ENCODE measurements at places on chromosomes 3 and 15.

GRCh38 chr3:117526470-117527079, 817.0 kb downstream of the TUSC7 start:
- H3K4me3 ChIP-seq, result no peak overlapping the region
- DNase-seq, result no peak
- H3K4me1 ChIP-seq, result no peaks in the 10 kb centered on the region
- no peaks in the 10 kb centered on the region for H3K36me3 ChIP-seq
- H3K27me3 ChIP-seq, result no peaks in the 10 kb centered on the region

GRCh38 chr3:13021141-13022114, 51.8 kb downstream of the IQSEC1 start:
- no peak for DNase-seq
- no peaks in the 10 kb centered on the region for H3K36me3 ChIP-seq
- H3K4me1 ChIP-seq, result peaks cover 20% of the 10 kb centered on the region
- H3K27ac ChIP-seq, result peak overlapping the region; percentile 88

DNA sequence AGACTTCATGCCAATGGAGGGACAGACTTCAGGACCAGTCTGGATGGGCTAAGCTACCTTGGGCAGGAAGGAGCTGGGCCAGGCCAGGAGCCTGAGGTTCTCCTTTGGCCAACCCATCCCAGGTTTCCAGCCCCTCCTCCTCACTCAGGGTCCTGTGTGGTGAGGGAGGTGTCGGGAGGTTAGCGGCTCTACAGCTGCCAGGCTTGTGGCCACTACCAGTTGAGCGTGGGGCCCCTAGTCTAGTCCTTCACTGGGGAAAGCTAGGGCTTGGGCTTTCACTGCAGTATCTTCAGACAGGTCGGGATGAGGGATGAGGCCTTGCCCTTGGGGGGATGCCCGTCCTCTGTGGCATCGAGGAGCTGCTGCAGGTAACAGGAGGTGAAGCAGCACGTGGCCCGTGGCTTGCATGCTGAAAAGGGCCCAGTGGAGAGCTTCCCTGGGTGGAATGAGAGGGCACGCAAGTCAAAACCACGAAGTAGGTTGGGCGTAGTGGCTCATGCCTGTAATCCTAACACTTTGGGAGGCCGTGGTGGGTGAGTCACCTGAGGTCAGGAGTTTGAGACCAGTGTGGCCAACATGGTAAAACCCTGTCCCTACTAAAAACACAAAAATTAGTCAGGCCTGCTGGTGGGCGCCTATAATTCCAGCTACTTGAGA, 8.5 kb upstream of the FANCD2 start:
- H3K4me3 ChIP-seq, result no peak overlapping the region
- H3K36me3 ChIP-seq, result peaks cover 37% of the 10 kb centered on the region
- DNase-seq, result no peak
- peaks cover 5% of the 10 kb centered on the region for H3K4me1 ChIP-seq

GRCh38 chr15:29911705-29912104, 89.4 kb upstream of the TJP1 start:
- no peak for DNase-seq
- no peak overlapping the region for H3K27ac ChIP-seq
- H3K4me1 ChIP-seq, result no peaks in the 10 kb centered on the region
- no peaks in the 10 kb centered on the region for H3K27me3 ChIP-seq
- no peak overlapping the region for H3K4me3 ChIP-seq

GRCh38 chr3:143315766-143316165, 196.2 kb downstream of the CHST2 start:
- no peaks in the 10 kb centered on the region for H3K27me3 ChIP-seq
- H3K36me3 ChIP-seq, result no peaks in the 10 kb centered on the region
- no peaks in the 10 kb centered on the region for H3K4me1 ChIP-seq
- no peak overlapping the region for H3K27ac ChIP-seq

DNA sequence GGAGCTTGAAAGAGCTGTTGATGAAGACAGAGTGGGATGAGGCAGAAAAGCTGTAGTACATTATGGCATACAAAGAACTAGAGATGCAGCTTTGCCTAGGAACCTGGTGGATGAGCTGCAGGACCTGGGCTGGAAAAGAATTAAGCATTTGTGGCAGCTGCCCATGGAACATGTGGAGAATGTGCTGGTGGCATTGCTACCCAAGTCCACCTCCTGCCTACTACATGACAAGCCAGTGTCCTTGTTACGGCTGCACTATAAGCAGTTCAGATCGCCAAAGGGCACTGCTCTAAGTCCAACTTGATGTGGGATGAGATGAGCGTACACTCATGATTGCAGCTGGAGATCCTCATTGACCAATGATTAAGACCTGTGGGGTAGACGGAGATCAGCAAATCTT, 81.1 kb upstream of the ADPGK start:
- no peak overlapping the region for H3K4me3 ChIP-seq
- H3K27me3 ChIP-seq, result no peaks in the 10 kb centered on the region
- no peak for DNase-seq
- no peak overlapping the region for H3K27ac ChIP-seq
- no peaks in the 10 kb centered on the region for H3K4me1 ChIP-seq

DNA sequence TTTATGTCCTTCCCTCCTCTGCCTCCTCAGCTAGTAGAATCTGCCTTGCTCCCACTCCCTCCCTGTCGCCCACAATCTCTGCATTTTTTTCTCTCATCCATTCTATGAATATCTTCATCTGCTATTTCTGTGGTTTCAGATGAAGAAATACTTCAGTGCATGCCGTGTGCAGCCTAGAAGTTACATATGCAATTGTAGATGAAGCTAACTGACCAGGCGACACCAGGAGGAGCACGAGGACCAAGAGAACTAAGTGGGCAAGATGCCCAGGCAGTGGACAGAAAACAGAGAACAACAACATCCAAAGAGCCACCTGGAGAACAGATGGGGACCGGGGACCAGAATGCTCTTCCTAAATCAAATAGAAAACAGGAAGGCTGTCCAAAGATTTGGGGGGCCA, 121.4 kb upstream of the ATP11B start:
- no peaks in the 10 kb centered on the region for H3K27me3 ChIP-seq
- no peaks in the 10 kb centered on the region for H3K4me1 ChIP-seq
- no peak for DNase-seq
- no peak overlapping the region for H3K4me3 ChIP-seq
- H3K27ac ChIP-seq, result no peak overlapping the region

GRCh38 chr3:72448375-72448823, 399.8 kb downstream of the SHQ1 start:
- H3K36me3 ChIP-seq, result no peaks in the 10 kb centered on the region
- no peak for DNase-seq
- no peak overlapping the region for H3K4me3 ChIP-seq

DNA sequence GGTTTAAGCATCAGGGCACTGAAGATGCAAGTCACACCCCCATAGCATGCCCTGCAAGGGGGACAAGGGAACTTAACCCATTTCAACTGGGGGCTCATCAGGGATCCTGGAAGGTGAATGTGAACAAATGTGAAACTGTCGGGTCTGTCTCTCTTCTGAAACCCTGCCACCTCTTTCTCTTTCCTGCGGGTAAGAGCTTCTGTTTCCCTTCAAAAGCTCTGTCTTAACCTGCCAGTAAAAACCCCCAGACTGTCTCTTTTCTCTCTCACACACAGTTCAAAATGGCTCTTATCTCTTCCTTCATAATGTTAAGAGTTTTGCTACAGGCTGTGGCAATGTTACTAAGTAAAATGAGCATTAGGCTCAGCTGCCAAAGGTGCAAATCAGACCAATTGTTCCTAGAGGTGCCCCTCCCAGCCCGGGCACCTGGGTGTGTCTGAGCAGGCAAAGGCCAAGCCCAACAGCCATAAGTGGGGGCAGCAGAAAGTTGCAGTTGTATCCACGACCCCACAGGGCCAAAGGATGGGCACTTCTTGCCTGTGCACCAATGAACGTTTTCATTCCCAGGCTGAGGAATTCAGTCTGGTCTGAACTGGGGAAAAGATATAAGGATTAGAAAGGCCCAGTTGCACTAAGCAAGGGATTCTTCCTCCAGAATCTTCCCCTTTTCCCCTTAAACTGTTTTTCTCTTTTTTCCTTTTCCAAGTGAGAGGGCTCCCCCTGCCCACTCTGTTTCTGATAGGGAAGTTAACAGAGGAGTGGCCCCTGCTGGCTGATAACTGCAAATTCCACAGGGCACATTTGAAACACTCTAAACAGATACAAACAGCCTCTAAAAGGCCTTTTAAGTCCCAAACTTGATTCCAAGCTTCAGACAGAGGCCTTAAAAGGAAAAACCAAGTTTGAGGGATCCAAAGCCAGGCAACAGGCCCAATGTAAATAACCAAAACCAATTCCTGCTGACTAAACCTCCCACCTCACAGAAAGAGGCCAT, 113.8 kb upstream of the EPHA6 start:
- H3K4me1 ChIP-seq, result no peaks in the 10 kb centered on the region
- H3K27ac ChIP-seq, result no peak overlapping the region
- no peak overlapping the region for H3K4me3 ChIP-seq

DNA sequence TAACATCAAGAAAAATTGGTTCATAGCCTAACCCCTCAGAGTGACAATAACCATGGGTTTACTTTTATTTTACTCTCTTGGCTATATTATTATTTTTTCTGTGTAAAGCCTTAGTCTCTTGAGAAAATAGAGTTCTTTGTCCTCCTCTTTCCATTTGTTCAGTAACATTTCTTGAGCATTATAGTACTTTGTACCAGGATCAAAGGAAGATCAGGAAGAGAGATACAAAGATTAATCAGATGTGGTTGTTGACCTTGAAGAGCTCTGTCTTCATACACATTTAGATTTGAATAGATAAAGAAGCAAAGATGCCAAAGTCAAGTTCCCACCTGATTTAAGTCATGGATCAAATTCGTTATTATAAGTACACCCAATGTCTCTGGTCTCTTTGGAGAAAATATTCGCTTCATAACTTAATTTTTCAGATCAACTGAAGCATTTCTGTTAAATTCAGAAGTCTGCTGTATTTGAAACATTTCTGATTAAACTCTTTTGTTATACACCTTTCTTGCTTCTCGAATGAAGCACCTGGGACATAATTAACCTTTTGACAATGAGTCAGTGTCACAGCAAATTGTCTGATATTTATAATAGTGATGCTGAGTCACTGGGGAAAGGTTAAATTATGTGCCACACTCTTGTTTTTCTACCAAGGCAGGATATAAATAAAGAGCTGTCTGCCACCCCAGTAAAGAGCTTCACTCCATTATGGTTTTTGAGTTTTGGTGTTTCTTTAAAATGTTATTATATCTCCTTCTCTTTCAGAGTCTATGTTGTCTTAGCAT, 100.2 kb downstream of the GHSR start:
- H3K27ac ChIP-seq, result no peak overlapping the region
- no peak overlapping the region for H3K4me3 ChIP-seq
- peaks cover 64% of the 10 kb centered on the region for H3K36me3 ChIP-seq
- no peak for DNase-seq
- H3K27me3 ChIP-seq, result no peaks in the 10 kb centered on the region

GRCh38 chr15:40928821-40929659, at the start of gene DLL4:
DLL4 (plus strand) TSS chr15:40929340; CDS start chr15:40929669, 329 bp downstream.
- peak within 1 kb of the TSS; percentile 45 for H3K4me3 ChIP-seq
- H3K4me1 ChIP-seq, result peaks cover 28% of the 10 kb centered on the region
- peaks cover 8% of the 10 kb centered on the region for H3K27me3 ChIP-seq
- H3K27ac ChIP-seq, result no peak within 1 kb of the TSS

DNA sequence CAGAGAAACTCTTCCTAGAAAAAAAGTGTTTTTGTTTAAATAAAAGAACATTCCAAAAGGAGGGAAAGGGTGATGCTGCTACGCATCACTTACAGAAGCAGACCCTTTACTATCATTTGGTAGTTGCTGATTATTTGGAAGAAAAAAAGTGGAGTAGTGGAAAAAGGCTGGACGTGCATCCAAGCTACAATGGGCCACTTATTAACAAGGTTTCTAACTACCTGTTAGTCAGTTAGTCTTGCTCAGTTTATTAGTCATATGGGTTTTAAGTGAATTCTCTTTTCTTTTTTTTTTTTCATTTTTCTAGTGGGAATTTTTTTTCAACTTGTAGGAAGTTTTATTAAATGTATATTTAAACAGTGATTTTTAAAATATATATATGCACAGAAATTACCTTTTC, 866.0 kb downstream of the MCTP2 start:
- no peaks in the 10 kb centered on the region for H3K36me3 ChIP-seq
- H3K27me3 ChIP-seq, result no peaks in the 10 kb centered on the region
- no peak overlapping the region for H3K4me3 ChIP-seq
- no peak for DNase-seq

- no peaks in the 10 kb centered on the region for H3K4me1 ChIP-seq
- H3K4me3 ChIP-seq, result no peak overlapping the region
These were observed 24.0 kb downstream of the RMDN3 start for GRCh38 chr15:40731034-40731433.
